ENCODE measurements at places on chromosomes 2 and 18.

DNA sequence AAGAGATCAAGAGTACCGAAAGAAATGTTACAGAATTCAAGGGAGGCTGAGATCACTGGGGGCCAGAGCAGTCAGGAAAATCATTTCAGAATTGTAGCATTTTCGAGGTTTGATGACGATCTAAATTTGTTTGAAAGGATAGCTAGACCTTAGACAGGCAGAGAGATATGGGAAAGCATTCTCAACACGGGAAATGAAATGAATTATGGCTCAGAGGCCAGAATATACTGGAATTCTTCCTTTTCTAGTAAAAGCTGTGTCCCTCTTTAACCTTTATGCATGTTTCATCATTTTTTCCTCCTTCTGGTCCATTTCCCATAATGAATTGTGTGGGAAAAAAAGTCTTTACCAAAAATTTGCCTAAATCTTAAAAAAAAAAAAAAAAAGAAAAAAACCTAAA is 78.8 kb downstream of the NABP1 start:
- no peak for DNase-seq

DNA sequence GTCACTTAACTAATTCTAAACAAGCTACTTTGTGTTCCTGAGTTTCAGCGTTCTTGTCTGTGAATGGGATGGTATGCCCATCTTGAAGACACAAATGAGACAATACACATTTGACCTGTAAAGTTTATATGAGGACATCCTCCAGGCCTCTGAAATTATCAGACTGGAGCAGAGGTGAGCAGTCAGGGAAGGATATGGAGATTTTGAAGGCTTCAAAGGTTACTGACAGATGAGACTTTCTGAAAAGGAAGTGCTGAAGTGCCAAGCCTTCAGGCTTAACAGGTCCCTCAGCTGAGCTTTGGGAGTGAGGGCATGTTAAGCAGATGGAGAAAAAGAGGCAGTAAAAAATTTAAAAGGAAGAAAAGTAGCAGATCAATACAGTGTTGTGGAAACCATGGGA is 110.9 kb upstream of the FOSL2 start:
- DNase-seq: no peak

DNA sequence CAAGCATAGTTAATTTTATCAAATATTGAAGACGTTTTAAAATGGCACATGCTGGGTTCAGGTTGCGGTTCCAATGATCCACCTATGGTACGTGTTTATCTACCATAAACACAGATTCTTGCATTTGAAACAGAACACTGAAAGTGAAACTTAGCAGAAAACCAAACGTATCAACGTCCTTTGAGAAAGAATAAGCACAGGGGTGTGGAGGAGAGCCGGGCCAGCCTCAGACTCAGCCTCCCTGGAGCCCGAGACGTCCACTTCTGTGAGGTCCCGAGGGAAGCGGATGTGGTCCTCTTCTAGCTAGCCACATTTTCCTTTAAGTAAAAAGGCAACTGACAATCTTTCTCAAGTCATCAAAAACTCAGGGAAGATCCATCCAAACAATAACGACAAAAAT is 195.9 kb downstream of the RTP5 start:
- no peak for DNase-seq

- DNase-seq: no peak
Observed at GRCh38 chr18:45617284-45617683, 2.0 kb downstream of the SLC14A2 start.

GRCh38 chr2:42673989-42674579 is 89.9 kb downstream of the OXER1 start:
- DNase-seq: no peak

- DNase-seq: no peak
Observed at GRCh38 chr2:237190966-237191713, 105.5 kb downstream of the COPS8 start.
